ENCODE measurements at places on chromosomes 4 and X.
A peak's percentile ranks its signal among the peaks of the same experiment; 100 is the strongest.

DNA sequence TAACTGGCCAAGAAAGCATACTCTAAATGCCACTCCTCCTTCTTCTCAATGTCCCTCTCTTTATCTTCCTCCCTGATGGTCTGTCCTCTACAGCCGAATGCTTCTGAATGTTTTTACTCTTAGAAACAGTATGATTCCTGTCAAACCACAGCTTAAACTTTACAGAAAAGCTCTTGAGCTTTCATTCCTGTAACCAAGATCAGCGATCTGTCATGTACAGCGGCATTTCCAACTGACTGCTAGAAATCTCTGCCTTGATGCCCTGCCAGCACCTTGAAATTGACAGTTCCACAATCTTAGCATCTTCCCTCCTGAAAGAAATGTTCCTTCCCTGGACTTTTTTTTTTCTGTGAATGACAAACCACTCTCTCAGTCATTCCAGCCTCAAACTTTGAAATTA lies 11.5 kb upstream of the GATB start:
- no peak for DNase-seq

DNA sequence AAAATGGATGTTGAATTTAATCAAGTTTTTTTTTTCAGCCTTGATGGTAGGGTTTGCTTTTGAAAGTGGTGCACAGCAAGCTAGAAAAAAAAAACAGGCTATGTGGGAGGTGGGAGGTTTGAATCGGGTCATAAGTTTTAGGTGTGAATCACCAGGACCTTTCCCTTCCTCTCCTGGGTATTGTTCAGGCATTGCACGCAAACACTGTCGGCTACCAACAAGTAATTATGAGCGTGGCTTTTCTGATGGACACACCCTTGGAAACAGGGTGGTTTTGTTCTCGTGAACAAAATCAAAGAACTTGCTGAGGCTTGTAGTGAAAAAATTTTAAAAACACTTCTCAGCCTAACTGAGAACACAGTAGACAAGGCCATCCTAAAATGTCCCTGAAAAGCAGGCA lies 18.1 kb downstream of the PIR start:
- no peak for DNase-seq

- no peak for DNase-seq
Measured at GRCh38 chr4:866761-867390, 40.9 kb upstream of the CPLX1 start.

DNA sequence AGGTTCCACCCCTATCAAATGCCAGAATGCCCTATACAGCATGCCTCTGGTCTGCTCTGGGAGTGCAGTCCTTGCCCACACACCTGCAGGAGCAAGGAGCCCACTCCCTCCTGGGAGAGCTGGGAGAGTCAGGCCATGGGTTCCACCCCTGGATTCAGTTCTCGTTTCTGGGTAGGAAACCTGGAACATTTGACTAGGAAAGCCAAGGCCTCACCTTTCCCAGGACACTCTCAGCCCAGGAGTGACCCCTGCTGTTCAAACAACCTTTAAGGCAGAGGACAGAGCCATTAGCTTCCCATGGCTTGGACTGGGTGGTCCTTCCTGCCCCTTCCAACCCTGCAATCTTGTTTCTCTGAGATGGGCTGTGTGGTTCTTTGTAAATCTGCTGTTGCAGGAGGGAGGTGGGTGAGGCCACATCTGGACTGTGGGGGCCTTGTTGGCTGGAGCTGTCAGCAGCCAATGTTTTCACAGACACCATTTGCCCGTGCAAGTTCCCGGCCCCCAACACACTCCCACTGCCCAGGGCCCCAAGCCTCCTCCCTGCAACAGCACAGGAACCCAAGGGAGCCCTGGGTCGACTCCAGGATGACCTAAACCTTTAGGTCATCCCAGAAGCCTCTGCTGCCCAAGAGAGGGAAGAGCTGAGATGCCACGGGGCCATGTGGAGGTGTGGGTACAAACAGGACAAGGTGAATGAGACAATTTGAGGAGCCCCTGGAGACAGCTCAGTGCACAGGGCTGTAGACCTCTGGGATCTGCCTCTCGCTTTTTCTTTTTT lies 104.4 kb downstream of the PJA1 start:
- DNase-seq, result no peak

GRCh38 chr4:65773636-65774035 lies 103.3 kb upstream of the EPHA5 start:
- no peak for DNase-seq

GRCh38 chrX:39574178-39574577 lies 523.6 kb downstream of the BCOR start:
- no peak for DNase-seq

- DNase-seq, result no peak
Measured at GRCh38 chr4:147791865-147792264, 60.0 kb downstream of the ARHGAP10 start.

- DNase-seq, result no peak
Measured at GRCh38 chr4:124032035-124032434, 635.4 kb downstream of the SPRY1 start.

GRCh38 chr4:168841000-168841671 lies 168.9 kb downstream of the CBR4 start:
- DNase-seq, result no peak

- no peak for DNase-seq
Measured at GRCh38 chr4:95048296-95048695, 290.5 kb downstream of the BMPR1B start.

DNA sequence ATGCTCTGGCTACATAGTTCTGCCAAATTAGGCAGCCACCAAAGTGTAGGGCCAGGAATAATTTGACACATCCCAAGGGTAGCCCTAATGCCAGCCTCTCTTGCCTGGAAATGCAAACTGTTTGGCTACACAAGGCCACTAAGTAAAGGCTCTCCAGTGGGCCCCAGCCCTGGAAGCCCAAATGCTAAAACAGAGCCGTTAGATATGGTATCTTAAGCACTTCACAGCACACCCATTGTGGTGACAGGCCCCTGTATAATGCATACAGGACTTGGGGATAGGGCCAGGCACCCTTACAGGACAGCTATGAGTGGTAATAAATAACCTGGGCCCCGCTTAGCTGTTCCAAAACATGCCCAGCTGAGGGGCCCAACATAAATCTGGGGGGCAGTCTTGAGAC lies 623.9 kb downstream of the BCOR start:
- DNase-seq, result no peak

DNA sequence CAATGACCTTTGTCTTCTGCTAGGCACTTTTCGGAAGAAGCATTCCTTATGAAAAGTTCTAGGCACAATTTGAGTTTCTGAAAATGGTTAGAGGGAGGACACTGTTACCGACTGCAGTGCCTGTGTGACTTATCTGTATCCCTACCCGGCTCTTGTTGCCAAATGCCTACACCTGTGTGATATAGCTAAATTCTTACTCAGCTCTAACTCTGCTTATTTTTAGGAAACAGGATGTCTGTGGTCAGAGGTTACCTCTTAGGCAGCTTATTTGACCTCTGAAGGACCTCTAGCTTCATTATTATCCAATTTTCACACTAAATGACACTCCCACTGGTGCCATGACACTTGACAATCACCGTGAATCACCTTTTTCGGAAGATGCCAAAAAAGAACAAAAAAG lies 561.1 kb upstream of the SMIM31 start:
- no peak for DNase-seq

GRCh38 chrX:110568441-110568840 lies 209.8 kb downstream of the RTL9 start:
- no peak for DNase-seq

GRCh38 chrX:12489341-12489740 lies 301.9 kb upstream of the PRPS2 start:
- no peak for DNase-seq

DNA sequence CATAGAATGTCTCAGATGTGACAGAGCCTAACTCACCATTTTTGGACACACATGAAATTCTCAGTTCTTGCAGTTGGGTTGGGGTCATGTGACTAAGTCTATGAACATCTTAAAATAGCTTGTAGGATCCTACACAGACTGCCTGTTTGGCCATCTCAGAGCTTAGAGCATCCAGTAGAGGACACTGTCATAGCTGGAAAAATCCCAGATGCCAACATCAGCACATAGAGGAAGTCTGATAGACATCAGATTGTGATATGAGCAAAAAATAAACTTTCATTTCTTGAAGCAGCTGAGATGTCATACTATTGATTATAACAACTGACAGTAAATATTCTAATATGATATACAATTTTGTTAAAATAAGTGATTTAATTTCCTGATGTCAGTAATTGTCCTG lies 207.1 kb downstream of the TRAM1L1 start:
- DNase-seq, result no peak

- no peak for DNase-seq
Measured at GRCh38 chr4:20383969-20384368, 132.3 kb downstream of the SLIT2 start.

DNA sequence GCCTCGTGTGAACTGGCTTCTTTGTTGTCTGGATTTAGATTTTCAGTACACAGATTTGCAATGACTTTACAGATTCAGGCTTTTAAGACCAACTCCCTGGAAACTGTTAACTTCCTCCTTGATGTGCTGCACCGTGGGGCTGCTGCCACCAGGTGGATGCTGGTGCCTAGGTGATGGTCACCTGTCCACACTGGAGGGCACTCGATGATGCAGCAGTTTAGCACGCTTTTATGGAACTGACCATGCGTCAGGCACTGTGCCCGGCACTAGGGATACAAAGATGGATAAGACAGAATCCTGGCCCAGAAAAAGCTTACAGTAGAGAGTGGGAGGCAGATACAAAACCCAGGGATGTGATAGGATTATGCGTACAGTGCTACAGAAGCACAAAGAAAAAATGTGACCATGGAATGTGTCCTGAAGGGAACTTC lies 180.7 kb downstream of the CEP135 start:
- no peak for DNase-seq

- no peak for DNase-seq
Measured at GRCh38 chr4:56979421-56980072, 851 bp downstream of the POLR2B start.

GRCh38 chr4:168886351-168886750 lies 123.7 kb downstream of the CBR4 start:
- no peak for DNase-seq

GRCh38 chr4:164779080-164779479 lies 25.1 kb downstream of the SMIM31 start:
- DNase-seq, result no peak

GRCh38 chr4:159496248-159496647 lies 393.4 kb downstream of the RAPGEF2 start:
- no peak for DNase-seq

- no peak for DNase-seq
Measured at GRCh38 chrX:103536071-103536470, 16.8 kb upstream of the RAB40A start.

- DNase-seq, result no peak
Measured at GRCh38 chr4:163447481-163447880, 26.1 kb downstream of the TKTL2 start.

- no peak for DNase-seq
Measured at GRCh38 chr4:122793811-122794210, 32.8 kb upstream of the FGF2 start.

DNA sequence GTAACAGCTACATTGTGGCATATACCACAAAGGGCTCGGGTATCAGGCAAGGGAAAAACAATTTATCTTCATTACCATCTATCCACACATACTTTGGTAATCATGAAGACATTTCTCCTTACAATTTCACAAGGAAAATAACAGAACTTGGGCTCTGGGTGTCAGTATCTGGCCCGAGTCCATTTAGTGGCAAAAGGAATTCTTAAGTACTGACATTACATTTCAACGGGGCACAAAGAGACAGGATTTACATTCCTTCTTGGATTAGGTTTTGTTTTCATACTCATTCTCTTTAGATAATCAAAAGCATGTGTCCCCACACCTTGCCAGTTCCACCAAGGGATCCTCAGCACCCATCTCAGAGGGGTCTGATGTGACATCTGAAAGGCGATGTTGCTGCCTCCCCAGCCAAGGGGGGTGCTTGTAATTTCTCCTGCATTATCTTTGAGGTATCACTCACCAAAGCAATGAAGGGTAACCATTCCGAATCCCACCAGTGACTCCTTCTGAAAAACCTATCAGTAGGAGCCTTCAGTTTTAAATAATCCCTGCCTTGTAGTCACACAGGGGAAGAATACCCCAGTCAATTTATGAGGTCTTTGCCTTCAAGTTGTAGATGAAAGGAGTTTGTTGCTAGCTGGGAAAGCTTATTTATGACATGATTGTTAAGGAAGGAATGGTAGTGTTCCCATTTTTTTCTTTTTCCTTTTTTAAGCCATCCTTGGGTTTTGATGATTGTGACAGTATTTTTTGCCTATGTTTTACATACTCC lies 118.6 kb downstream of the PALLD start:
- peak; percentile 20 for DNase-seq

GRCh38 chr4:121221608-121222007 lies 57.5 kb upstream of the TNIP3 start:
- DNase-seq, result no peak

- DNase-seq, result no peak
Measured at GRCh38 chr4:88134536-88135355, 23.7 kb downstream of the ABCG2 start.

- DNase-seq, result no peak
Measured at GRCh38 chrX:10935501-10935900, 175.6 kb upstream of the HCCS start.

GRCh38 chrX:149829751-149830191 lies 48.0 kb downstream of the MAGEA9 start:
- DNase-seq, result peak; percentile 4

DNA sequence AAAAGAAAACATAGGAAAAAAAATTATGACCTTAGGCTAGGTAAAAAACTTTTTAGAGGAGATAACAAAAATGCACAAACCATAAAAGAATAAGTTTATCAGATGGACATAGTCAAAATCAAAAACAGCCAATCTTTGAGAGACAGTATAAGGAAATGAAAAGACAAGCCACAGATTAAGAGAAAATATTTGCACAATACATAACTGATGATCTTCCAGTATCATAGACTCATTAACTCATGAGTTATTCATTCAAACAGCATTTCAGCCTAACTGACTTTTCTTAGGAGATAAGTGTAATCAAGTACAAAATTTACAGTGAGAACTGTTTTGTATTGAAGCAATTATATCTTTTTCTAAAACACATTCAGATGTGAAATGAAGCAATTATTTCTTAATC lies 183.8 kb downstream of the FBXO8 start:
- no peak for DNase-seq

- no peak for DNase-seq
Measured at GRCh38 chrX:114924423-114924822, 93.0 kb downstream of the IL13RA2 start.

- peak; percentile 33 for DNase-seq
Measured at GRCh38 chr4:145936997-145937901, 1.4 kb downstream of the ZNF827 start.

GRCh38 chr4:54155936-54156335 lies 56.0 kb downstream of the GSX2 start:
- DNase-seq, result no peak

GRCh38 chr4:10872833-10873517 lies 188.4 kb upstream of the CLNK start:
- no peak for DNase-seq

GRCh38 chrX:112630187-112630586 lies 49.6 kb downstream of the LHFPL1 start:
- DNase-seq, result no peak

GRCh38 chrX:38435130-38435529 lies 82.7 kb downstream of the OTC start:
- no peak for DNase-seq

DNA sequence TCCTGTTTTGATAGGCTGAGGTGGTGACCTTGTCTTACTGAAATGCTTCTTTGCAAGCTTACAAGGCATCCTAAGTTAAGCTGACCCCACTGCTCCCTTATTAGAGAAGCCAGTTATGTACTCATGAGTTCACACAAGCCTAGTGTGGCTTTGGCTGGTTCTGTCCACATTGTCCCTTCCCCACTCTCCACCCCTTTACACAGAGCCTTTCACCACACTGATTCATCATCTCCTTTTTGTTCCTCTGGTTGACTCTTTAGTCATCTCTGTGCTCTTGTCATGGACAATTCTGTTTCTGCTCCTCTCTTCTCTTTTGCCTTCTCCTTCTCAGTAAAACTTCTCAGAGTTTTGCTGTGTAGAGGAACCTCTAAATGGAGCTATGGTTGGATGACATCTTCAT lies 4.9 kb downstream of the CHRNA9 start:
- DNase-seq, result no peak

All from neuronal stem cell (in vitro differentiated cells).